ENCODE measurements at places on chromosomes 2 and 18.

- no peak for DNase-seq
Observed at GRCh38 chr2:121999264-121999663, 243.8 kb downstream of the TSN start.

DNA sequence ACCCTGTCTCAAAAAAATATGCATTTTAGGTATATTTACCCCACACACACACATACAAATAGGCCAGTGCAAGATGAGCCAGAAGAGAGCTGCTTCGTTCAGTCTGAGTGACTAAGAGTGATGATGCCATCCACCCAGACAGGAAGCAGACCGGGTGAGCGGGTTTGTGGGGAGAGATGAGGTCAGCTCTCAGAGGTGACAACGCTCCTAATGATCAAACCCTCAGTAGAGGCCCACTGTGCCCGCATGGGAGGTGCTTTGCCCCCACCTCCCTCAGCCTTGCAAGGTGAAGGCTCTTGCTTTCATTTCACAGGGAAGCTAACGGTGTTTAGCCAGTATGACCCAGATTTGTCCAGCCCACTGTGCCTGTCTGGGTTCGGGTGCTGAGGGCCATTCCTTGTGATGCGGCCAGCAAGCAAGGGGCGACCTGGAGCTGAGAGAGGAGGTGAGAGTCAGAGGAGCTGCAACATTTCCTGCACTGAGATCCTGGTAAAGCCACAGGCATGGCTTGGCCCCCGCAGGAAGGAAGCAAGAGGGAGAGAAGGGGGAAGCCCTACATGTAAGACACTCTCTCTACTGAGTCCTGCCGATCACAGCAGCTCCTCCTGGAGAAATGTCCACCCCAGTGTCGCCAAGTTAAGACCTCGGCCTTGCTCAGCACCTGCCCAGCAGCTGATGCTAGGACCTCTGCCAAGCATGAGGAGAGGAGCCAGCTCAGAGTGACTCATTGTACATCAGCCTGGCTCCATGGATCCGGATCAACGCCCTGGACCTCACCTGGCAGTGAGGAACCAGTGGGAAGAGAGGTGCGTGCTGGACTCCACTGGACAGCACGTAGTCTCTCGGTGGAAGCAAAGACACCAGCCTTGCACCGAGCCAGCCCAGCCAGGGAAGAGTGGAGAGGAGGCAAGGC is 37.0 kb downstream of the NIFK start:
- DNase-seq = peak; percentile 71

- peak; percentile 98 for DNase-seq
Observed at GRCh38 chr2:26687801-26688200, 4.7 kb upstream of the KCNK3 start.

- DNase-seq = no peak
Observed at GRCh38 chr2:14587119-14587518, 45.4 kb upstream of the LRATD1 start.

GRCh38 chr2:111622859-111623258 is 261.1 kb downstream of the ANAPC1 start:
- DNase-seq = no peak

GRCh38 chr2:233247744-233248143 is 3.7 kb upstream of the ATG16L1 start:
- no peak for DNase-seq
